ENCODE measurements at places on chromosomes 16 and 17.

GRCh38 chr16:49200223-49200820 is 81.3 kb downstream of the CBLN1 start:
- DNase-seq: no peak

DNA sequence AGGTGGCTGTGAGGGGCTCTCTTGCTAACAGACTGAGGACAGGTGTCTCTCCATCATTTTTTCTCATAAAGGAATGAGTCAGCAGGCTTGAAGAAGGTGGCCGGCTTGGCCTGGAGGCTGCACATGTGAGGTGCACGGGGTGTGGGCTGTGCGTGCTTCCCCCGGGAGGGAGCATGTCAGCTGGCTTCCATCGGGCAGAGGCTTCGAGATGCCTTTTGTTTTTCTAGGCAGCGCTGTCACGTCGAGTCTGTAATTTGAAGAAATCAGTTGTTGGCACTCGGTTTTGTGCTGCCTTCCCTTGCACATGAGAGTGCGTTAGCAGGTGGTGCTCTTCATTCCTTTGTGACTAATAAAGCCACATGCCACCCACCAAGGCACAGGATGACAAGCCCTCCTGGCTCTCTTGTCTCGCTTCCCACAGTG is 89.7 kb downstream of the NPIPB11 start:
- DNase-seq: no peak

GRCh38 chr17:29140631-29141513 is 39.3 kb downstream of the MYO18A start:
- peak; percentile 56 for DNase-seq

DNA sequence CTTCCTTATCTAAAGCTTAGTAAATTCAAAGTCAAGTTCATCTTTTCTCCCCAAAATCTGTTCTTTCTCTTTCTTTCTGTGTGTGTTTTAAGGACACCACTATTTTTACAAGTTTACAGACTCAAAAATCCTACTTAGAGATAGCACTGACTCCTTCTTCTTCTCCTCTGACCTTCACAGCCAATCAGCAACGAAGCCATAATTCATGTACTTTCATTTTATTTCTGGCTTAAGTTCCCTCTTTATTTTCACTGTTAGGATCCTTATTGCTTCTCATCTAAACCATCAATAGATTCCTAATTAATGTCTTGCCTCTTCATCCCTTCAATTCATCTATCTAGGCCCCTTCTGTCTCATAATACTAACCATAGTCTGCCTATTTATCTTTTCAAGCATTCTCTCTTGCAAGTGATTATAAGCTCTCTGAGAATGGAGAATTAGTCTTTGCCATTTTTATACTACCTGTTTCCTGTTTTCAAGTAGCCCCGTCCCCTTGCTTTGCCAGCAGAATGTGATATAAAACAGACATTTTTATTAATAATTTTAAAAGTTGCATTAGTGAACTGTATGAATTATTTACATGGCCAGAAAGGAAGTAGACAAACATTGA is 27.0 kb downstream of the CDC27 start:
- DNase-seq: no peak

GRCh38 chr16:35510701-35511100 is 2051.3 kb downstream of the TP53TG3F start:
- no peak for DNase-seq

DNA sequence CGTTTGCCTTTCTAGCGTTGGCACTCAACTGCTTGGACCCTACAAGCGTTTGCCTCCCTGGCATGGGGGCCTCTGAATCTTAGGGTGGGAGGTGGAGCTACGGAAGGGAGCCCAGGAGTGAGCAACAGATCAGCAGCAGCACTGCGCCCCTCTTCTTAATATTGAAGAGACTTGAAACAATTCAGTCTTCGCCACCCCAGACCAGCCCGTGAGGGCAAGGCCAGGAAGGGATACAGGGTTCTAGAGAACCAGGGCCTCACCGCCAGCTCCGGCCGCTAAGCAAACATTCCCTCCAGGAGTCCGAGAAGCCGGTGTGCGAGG is 1.5 kb upstream of the GPRC5C start:
- no peak for DNase-seq

DNA sequence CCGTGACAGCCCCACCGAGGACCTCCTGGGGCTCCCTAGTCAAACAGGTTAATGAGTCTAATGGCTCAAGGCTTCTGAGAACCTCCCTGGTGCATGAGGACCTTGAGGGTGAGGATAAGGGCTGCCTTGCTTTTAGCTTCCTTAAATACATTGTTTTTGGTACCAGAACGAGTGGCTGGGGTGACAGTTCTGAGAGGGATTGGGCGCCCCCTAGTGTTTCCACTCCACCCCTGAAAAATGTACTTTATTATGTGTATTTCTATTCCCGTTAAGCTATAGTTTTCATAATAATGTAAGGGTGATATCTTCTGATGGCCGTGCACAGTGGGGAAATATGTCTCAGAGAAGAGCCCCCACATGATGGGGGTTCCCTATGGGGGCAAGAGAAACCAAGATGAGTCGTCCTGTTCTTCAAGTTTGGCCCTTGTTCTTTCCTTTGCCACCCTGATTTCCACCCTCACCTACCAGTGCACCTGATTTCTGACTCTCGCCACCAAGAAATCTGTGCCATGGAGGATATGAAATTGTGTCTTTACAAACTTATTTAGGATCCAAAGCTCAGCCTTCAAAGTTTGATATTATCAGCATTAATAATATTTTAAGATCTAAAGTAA is 14.5 kb upstream of the VWA3A start:
- peak; percentile 76 for DNase-seq

- no peak for DNase-seq
Measured at GRCh38 chr17:9232591-9233270, 211.4 kb downstream of the NTN1 start.

GRCh38 chr17:28747051-28747691 is 3.4 kb downstream of the TRAF4 start:
- no peak for DNase-seq

DNA sequence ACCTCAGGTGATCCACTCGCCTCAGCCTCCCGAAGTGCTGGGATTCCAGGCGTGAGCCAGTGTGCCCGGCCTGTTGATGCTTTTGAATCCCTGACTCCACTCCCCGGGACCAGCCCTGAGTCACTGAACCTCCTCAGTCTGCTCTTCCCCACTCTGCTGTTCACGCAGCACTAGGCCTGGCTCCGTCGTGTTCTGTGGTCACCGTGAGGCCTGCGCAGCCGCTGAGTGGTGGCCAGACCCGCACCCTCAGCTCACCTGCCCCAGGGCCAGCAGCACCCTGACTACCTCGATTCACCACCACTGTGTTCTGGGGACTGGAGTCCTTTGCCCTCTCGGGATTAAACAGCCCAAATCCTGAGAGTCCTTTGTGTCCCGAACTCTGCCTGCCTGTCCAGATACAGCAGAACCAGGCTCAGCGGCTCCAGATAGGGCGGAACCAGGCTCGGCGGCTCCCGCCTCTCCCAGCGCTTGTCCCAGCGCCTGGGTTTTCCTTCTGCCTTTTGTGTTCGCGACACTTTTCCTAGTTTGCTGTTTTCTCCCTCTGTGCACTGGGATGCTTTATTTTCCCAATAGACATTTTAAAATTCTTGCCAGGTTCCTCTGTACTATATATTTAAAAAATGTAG is 58.6 kb upstream of the ENDOV start:
- no peak for DNase-seq

GRCh38 chr16:31476303-31477219 is 4.6 kb downstream of the TGFB1I1 start:
- peak; percentile 92 for DNase-seq

GRCh38 chr16:49679095-49679494 is 176.8 kb downstream of the ZNF423 start:
- no peak for DNase-seq

DNA sequence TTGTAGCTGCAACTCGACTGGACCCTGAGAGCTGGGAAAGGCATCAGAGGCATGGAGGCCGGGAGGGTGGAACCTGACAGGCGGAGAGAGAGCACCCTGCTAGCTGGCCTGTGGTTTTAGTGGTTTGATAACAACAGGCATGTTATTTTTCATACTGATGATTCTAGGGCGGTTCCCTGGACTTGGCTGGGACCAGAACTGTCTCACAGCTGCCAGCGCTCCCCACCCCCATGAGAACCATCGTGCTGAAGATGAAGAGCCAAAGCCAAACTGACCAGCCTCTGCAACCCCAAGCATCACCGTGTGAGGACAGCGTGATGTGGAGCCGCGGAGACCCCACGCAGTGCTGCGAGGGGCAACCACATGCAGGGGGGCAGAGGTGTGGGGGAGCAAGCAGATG is 28.5 kb downstream of the MXRA7 start:
- no peak for DNase-seq

DNA sequence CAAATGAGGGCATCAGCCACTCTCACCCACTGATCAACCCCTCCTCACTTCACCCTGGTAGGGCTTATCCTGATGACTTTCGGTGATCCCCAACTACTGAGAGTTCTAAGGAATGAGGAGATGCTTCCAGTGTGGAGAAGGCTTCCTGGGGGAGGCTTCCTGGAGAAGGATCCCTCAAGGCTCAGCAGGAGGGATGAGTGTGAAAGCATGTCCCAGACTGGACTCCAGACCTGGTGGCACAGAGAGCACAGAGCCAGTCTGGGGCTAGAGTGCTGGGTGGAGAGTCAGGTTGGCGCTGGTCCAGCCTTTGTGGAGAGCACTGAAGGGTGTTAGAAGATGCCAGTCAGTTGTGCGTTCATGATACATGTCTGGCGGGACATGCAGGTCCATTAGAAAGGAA is 53.7 kb downstream of the PLD6 start:
- DNase-seq: no peak

GRCh38 chr17:50027881-50028735 is 27.8 kb upstream of the ITGA3 start:
- no peak for DNase-seq

GRCh38 chr16:56198755-56199114 is 7.4 kb downstream of the GNAO1 start:
- no peak for DNase-seq

DNA sequence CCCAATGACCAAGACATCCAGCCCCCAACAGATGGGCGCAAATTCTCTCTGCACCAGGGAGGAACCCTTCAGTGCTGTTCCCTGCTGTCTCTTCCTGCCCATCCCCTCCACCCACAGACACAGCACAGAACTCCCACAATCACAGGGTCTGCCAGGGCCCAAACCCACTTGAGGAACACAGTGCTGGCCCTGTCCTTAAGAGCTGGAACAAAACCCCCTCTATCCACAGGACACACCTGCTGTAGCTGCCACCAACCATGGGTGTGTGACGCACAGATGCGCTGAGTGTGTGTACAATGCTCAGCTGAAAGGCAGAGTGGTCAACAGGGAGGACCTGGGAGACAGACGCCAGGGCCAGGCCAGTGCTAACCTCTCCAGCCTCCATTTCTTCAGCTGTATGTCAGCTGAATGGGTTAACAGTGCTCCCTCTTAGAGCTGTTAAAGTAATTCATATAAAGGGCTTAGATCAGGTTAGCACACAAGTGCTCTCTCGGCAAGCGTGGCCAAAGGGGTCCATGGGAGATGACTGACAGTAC is 62.1 kb downstream of the AMFR start:
- DNase-seq: no peak

DNA sequence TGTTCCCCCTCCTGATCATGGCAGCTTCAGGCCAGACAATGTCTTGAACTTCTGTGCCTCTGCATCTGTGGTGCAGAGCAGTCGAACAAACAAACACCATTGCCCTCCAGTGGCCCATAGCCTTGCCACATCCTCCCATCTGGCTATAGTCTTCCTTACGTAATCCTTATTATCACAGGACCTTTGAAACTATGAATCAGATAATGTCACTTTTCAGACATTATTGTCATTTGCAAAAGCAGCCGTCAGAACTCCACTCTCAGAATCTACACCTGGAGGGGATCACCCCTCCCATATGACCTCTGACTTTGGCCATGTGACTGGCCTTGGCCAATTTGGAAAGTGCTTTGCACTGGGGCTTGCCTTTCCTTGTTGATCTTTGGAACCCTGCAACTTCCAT is 387.3 kb downstream of the MAF start:
- DNase-seq: no peak

- DNase-seq: peak; percentile 86
Measured at GRCh38 chr17:82030470-82031302, 792 bp upstream of the RAC3 start.

DNA sequence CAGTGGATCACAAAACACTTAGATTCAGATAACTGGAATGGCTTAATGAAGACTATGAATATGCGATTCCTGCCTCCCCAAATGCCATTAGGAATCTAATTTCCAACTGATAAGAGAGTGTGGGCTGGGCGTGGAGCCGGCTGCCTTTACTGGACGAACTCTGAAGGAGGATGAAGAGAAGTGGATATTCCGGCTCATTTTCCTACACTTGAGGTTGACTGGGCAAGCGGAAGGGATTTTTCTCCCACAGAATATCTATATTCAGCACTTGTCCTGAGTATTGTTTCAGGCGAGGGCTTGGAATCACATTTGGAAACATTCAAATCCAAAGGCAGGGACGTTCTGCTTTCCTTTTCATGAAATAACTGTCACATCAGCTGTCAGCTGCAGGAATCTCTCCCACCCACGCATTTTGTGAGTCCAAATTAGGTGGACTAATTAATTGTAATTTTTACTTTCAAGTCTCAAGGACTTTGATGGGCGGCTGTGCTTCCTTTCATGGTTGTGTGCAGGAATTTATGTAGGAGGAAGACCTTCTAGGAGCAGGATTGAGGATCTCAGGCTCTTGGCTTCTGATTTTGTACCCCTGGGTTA is 138.5 kb downstream of the PITPNC1 start:
- no peak for DNase-seq

DNA sequence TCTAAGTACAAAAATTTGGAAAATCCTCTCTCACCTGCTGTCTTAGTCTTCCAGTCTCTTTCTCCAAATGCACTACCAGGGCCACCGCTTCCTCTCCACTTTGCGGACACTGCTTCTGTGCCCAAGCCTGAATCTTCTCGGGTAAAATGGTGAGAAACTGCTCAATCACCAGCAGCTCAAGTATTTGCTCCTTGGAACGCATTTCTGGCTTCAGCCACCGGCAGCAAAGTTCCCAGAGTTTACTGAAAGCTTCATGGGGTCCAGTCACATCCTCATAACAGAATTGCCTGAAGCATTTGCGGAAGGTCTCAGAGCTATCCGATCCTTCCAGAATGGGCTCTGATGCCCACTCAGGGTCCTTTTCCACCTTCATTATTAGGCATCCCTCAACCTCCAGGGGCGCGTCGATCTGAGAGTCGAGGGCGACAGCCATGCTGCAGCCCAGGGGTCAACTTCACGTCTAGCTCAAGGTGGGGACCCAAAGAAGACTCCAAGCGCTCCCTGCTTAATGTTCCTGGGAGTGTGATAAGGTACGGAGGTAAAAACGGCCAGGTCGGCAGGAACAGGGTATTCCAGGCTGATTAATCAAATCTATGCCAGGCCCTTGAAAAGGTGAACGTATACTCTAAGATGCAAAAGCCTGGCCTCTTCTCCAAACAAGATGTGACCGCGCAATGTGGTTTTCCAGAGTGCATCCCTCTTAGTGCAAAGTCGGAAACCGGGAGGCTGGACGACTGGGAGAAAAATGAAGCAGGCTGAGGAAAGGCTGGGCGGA is 763 bp downstream of the ZKSCAN2 start:
- DNase-seq: peak; percentile 5

GRCh38 chr16:2737238-2737605 is 15.2 kb upstream of the SRRM2 start:
- DNase-seq: no peak

GRCh38 chr17:78001612-78002011 is 43.1 kb downstream of the TNRC6C start:
- DNase-seq: no peak

GRCh38 chr17:78651554-78651953 is 74.4 kb upstream of the DNAH17 start:
- DNase-seq: no peak

Measured in CD4-positive, alpha-beta T cell treated with Interleukin-10 for 1 hour (primary cell).